ENCODE measurements at places on chromosomes 7 and 10. TPM values are rescaled to one million over a fixed set of nuclear protein-coding genes. Genes with fewer than 3 reads are reported as not detected.

- no peak for DNase-seq
Observed at GRCh38 chr10:116307455-116307854, 16.8 kb upstream of the CCDC172 start.

Gene SLC26A3
- not detected for polyA plus RNA-seq

GRCh38 chr7:44965441-44965903 is 13.3 kb downstream of the MYO1G start:
- no peak for DNase-seq

GRCh38 chr7:157122800-157123495 is 15.8 kb upstream of the UBE3C start:
- no peak for DNase-seq

Gene IGFBP1
- polyA plus RNA-seq = not detected

GRCh38 chr7:36958111-36958733 is 233.9 kb upstream of the AOAH start:
- no peak for DNase-seq

DNA sequence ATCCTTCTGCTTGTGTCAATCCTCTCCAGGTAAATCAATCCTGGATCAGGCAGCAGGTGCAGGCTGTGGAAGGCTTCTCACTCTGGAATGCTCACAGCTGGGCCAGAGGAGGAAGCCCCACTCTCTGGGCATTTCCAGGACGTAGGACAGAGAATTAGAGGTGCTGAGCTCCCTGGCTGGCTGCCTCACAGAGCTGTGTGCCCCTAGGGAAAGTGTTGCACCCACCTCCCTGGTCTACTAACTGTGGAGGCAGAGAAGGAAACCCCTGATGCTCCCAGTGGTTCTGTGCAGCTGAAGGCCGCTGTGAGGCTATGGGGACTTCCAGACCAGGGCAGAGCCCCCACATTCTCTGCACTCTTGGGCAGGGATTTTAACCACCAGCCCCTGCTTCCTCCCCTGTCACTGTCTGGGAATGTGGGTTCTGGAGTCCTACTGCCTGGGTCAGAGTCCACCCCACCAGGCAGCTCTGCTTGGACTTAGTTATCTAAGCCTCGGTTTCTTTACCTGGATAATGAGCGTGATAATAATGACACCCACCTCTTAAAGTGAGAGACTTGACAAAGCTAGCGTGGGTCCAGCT is 73.5 kb upstream of the EEPD1 start:
- DNase-seq = no peak

- no peak for DNase-seq
Observed at GRCh38 chr7:104627516-104627915, 299.1 kb downstream of the LHFPL3 start.

- DNase-seq = no peak
Observed at GRCh38 chr7:82602066-82602465, 158.5 kb upstream of the CACNA2D1 start.

Measured in keratinocyte (primary cell).